ENCODE measurements at places on chromosomes 2 and 18.

- DNase-seq = no peak
Measured at GRCh38 chr2:128405467-128405900, 86.8 kb upstream of the HS6ST1 start.

DNA sequence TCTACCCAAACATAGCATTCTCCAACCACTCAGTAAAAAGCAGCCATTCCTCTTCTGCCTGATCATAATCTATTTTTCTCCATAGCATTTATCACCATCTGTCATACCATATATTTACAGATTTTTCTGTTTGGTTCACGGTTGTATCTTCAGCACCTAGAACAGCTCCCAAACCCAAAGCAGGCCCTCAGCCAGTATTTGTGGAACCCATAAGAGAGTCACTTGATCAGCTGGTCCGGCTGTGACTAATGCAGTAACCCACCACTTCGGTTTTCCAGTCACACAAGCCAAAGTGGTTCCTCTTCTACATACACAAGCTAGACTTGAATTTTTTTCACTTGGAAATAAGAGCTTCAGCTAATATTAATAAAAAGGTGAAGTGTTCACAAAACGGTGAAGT lies 511.6 kb upstream of the CELF4 start:
- DNase-seq = no peak

DNA sequence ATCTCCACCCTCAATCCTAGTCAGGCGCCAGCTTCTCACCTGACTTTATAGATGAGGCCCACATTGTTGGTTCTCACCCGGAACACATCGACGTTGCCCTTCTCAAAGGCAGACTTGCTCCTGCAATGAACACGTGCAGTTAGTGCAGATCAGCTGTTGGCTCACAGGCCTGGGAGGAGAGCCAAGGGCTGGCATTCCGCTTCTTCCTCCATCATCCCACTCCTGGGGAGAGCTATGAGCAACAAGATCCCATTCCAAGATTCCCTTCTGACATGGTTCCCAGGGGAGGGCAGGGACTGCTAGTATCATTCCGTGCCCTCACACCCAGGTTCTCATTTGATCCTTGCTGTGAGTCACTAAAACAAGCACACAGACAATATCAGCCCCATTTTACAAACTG lies 15.1 kb downstream of the LOXHD1 start:
- DNase-seq = no peak

GRCh38 chr2:63594660-63595059 lies 5.9 kb downstream of the MDH1 start:
- no peak for DNase-seq

DNA sequence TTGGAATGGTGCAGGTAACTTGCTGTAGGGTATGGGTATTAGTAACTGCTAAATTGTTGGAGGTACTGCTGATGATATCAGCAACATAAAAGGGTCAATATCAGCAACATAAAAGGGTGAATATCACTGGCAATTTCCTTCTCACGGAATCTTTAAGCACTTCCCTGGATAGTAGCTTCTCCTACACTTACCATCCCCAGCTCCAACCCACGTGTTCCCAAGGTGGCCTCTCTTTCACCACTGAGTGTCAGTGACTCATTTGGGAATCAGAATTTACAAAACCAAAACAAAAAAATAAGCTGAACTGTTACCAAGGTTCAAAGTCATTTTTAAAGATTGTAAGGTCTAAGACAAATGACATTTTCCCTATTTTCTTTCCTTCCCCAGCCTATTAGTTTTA lies 70.8 kb downstream of the LRP2 start:
- no peak for DNase-seq

- DNase-seq = peak; percentile 94
Measured at GRCh38 chr2:18560031-18560796, at the start of gene RDH14. RDH14 (minus strand) TSS chr2:18560653; CDS start chr2:18560572, 81 bp downstream.

- DNase-seq = no peak
Measured at GRCh38 chr18:40995529-40995928, 959.5 kb upstream of the PIK3C3 start.

DNA sequence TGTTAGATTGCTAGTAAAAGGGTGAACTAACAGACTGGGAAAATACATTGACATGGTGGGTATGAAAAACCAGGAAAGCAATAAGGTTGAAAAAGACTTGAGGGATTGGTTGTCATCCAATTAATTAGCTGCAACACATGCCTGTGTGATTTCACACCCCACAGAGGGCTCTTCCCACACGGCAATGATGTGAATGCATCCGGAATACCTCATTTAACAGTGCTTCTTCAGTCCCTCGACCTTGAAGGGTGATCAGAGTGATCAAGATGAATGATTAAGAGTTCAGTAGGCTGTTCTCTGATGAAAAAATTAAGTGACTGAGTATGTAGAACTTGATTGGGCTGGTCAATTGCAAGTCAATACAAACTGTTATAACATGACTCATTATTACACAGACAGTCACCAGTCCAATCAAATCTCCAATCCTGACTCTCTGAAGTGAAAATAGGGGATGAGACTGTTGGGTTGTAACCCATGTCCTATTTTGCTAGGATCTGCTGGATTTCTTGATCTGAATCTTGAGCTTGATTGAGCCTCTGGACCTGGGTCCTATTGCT lies 924.9 kb upstream of the FAM98A start:
- DNase-seq = no peak

- no peak for DNase-seq
Measured at GRCh38 chr2:20759487-20759886, 63.4 kb downstream of the LDAH start.

- DNase-seq = no peak
Measured at GRCh38 chr18:63312019-63312409, 7.6 kb downstream of the BCL2 start.

GRCh38 chr2:208033701-208034502 lies 8.6 kb upstream of the PLEKHM3 start:
- DNase-seq = peak; percentile 37

- DNase-seq = peak; percentile 87
Measured at GRCh38 chr2:85504778-85505261, 34.1 kb upstream of the MAT2A start.

DNA sequence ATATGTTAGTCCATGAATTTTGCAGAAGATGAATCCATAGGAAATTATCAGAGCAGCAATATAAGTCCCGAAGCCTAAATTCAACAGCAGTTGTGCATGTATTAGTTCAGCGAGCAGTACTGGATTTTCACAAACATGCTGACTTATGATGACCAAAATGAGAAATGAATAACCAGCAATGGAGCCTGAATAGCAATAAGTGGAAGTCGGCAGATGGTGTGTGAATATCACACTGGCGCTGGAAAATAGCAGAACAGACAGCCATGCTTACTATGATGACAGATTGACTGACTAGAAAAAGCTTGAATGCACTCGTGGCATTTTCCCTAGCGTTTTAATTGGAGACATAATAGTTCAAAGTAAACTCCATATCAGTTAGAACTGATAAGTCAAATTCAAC lies 1114.5 kb downstream of the DSC3 start:
- DNase-seq = no peak

DNA sequence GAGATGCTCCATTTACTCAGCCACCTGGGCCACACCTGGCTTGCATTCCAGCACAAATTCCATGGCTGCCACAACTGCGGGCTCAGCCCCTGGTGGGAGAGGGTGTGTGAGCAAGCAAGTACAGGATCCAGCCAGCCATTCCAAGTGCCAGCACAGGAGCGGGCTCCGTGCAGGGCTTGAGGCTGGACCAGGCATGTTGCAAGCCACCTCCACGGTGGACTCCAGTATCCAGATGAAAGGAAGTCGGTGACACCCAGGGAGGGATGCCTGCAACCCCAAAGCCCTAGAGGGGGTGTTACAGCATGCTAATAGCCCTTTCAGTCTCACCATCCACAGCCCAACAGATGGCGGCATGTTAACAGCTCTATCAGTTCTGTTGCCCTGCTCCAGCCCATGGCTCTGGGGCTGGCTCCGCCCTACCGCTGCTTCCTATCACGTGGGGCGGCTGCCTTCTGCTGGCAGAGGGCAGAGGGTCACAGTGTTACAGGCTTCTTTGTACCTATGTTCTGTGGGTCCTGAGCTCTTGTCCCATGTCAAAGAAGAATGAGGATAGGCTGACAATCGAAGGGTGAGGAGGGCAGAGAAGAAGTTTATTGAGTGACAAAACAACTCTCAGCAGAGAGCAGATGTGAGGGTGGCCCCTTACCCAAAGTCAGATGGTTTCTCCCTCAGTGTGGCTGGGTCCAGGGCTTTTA lies 11.7 kb upstream of the GORASP2 start:
- no peak for DNase-seq

- no peak for DNase-seq
Measured at GRCh38 chr18:62939433-62939832, 224.1 kb downstream of the PHLPP1 start.

DNA sequence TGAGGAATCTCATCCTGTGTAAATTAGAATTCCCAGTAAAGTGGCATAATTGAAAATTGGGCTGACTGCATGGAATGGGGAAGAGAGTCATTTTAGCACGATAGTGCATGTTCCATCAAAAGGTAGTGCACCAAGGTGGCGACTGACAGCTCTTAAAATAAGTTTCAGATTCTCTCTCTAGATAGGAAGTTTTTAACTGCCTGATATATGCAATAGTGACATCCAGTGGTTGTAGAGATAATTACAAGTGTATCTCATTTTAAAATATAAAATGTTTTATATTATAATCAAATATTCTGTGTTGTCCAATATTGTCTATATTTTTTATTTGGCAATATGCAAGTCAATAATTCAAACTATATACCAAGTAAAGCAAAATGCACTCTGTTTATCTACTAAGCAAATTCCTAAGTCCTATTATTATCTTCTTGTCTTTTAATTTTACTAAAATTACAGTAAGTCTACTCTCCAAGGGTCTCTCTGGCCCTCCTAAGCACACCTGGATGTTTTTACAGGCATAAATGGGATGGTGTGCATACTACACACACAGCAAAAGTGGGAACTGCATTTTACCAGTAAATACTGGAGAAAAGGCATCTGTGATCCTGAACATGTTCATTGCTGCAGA lies 397.7 kb upstream of the HNRNPA3 start:
- peak; percentile 36 for DNase-seq

- DNase-seq = no peak
Measured at GRCh38 chr18:24426073-24426397, 435 bp upstream of the IMPACT start.

Data from astrocyte of the spinal cord (primary cell).